Activated T-helper 1 cell treated with anti-CD3 and anti-CD28 coated beads, Interleukin-12 subunit alpha, Interleukin-12 subunit beta, Interleukin-2, Interleukin-4 antibody, amounts not matched to agents 30 ng/mL and 10 ng/mL and 1 ng/mL, durations not matched to agents 14 hours and 24 hours and 36 hours (primary cell): ENCODE measurements at places on chromosomes 4 and X. TPM values are rescaled to one million over a fixed set of nuclear protein-coding genes. Genes with fewer than 3 reads are reported as not detected.

Gene ETDB
- not detected in 2 replicates for total RNA-seq

Gene DUX4
- total RNA-seq, result not detected in 2 replicates

Gene MTTP
- total RNA-seq, result 0.29 TPM in 1 of 2 replicates, not detected in the other

Gene SPANXB1
- not detected in 2 replicates for total RNA-seq

Gene LDB2
- total RNA-seq, result not detected in 2 replicates

Gene MUC7
- not detected in 2 replicates for total RNA-seq

Gene UGT2B15
- total RNA-seq, result not detected in 2 replicates

Gene TEX13C
- total RNA-seq, result not detected in 2 replicates

Gene CENPE
- total RNA-seq, result 18.7 and 22.6 TPM in 2 replicates

Gene TRIM61
- total RNA-seq, result 2.4 and 3.1 TPM in 2 replicates

Gene SMIM10L2A
- total RNA-seq, result 1.3 TPM in 2 replicates

Gene KIAA1210
- total RNA-seq, result not detected in 2 replicates

Gene CCDC149
- not detected in 2 replicates for total RNA-seq

Gene POF1B
- total RNA-seq, result 0.05 and 0.12 TPM in 2 replicates

- no peaks in the 10 kb centered on the region for H3K36me3 ChIP-seq
- no peaks in the 10 kb centered on the region for H3K4me1 ChIP-seq
- H3K27ac ChIP-seq, result no peak overlapping the region
- no peak overlapping the region for H3K4me3 ChIP-seq
These were observed 210.0 kb downstream of the SPANXN3 start for GRCh38 chrX:143306991-143307937.

GRCh38 chrX:152220606-152221005 lies 82.2 kb upstream of the MAGEA10 start:
- DNase-seq, result no peak
- no peaks in the 10 kb centered on the region for H3K36me3 ChIP-seq
- no peak overlapping the region for H3K4me3 ChIP-seq
- no peaks in the 10 kb centered on the region for H3K4me1 ChIP-seq
- no peaks in the 10 kb centered on the region for H3K27me3 ChIP-seq
- no peak overlapping the region for H3K27ac ChIP-seq

DNA sequence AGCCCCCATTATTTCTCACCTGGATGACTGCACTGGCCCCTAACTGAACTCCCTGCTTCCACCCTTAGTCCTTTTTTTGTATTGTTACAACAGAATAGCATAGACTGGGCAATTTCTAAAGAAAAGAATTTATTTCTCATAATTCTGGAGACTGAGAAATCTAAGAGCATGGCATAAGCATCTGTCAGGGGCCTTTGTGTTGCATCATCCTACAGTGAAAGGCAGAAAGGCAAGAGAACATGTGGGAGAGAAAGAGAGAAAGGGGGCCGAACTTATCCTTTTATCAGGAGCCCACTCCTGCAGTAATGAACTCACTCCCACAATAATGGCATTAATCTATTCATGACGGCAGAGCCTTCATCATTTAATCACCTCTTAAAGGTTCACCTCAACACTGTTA lies 122.1 kb downstream of the EFNB1 start:
- no peak overlapping the region for H3K27ac ChIP-seq

GRCh38 chr4:152083338-152083737 lies 322.5 kb upstream of the GATB start:
- H3K4me3 ChIP-seq, result no peak overlapping the region
- peaks cover 12% of the 10 kb centered on the region for H3K36me3 ChIP-seq
- H3K4me1 ChIP-seq, result peaks cover 45% of the 10 kb centered on the region

- no peak overlapping the region for H3K4me3 ChIP-seq
- peaks cover 32% of the 10 kb centered on the region for H3K36me3 ChIP-seq
- DNase-seq, result no peak
- no peaks in the 10 kb centered on the region for H3K4me1 ChIP-seq
These were observed 17.9 kb upstream of the ADD1 start for GRCh38 chr4:2825740-2826139.

GRCh38 chrX:76427560-76428242 lies at the start of gene MAGEE1:
Gene MAGEE1, plus strand, starts transcription at chrX:76427710. Its CDS starts 221 bp downstream, at chrX:76427931.
- H3K27ac ChIP-seq, result peak within 1 kb of the TSS; percentile 71
- peak; percentile 56 for DNase-seq
- H3K4me3 ChIP-seq, result peak within 1 kb of the TSS; percentile 85
- no peaks in the 10 kb centered on the region for H3K36me3 ChIP-seq

DNA sequence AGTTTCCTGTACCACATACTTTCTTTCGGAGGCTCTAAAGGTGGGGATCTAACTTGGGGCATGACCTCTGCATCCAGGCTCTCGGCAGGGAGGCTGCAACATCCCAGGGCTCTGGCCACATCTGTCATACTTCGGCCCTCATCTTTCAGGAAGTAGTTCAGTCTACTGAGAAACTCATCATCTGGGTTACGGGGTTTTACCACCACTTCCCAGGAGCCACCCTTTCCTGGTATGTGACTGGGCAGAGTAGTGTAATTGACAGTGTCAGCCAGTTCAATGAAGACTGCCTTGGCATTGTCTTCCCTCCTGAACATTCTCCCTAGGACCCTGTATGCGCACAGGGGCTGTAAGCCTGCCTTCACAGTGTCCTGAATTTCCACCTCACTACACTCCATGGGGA lies 2.8 kb downstream of the PNMA5 start:
- DNase-seq, result no peak
- no peaks in the 10 kb centered on the region for H3K27me3 ChIP-seq
- H3K27ac ChIP-seq, result peak overlapping the region; percentile 63
- no peaks in the 10 kb centered on the region for H3K36me3 ChIP-seq
- H3K4me3 ChIP-seq, result peak overlapping the region; percentile 47
- peaks cover 21% of the 10 kb centered on the region for H3K4me1 ChIP-seq

GRCh38 chr4:170248576-170248975 lies 158.8 kb upstream of the AADAT start:
- H3K36me3 ChIP-seq, result no peaks in the 10 kb centered on the region
- DNase-seq, result no peak
- H3K27ac ChIP-seq, result no peak overlapping the region
- no peak overlapping the region for H3K4me3 ChIP-seq
- no peaks in the 10 kb centered on the region for H3K4me1 ChIP-seq
- no peaks in the 10 kb centered on the region for H3K27me3 ChIP-seq

GRCh38 chr4:38717604-38718003 lies 53.6 kb downstream of the KLF3 start:
- H3K27me3 ChIP-seq, result peaks cover 14% of the 10 kb centered on the region
- no peak overlapping the region for H3K4me3 ChIP-seq
- H3K27ac ChIP-seq, result no peak overlapping the region
- no peak for DNase-seq

GRCh38 chr4:14000091-14000814 lies 372.7 kb upstream of the BOD1L1 start:
- H3K27ac ChIP-seq, result no peak overlapping the region
- DNase-seq, result no peak
- H3K4me3 ChIP-seq, result no peak overlapping the region
- no peaks in the 10 kb centered on the region for H3K27me3 ChIP-seq
- no peaks in the 10 kb centered on the region for H3K4me1 ChIP-seq

DNA sequence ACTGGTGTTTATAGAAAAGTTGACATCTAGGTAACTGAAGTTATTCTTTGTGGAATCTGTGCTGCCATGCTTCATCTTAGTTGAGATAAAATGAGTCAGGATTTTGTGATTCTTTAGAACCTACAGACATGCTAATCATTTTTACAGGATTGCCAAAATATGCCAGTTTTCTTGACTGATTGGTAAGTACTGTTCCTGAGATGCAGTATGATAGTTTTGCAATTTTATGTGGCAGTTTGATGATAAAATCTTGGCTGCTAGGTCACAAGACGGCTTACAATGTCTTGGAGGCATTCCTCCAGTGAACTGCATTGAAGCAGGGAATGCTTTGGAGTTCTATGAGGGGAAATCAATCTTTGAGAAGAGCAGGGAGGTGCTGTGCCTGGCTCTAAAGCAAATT lies 104.4 kb upstream of the ESX1 start:
- H3K4me1 ChIP-seq, result no peaks in the 10 kb centered on the region
- H3K36me3 ChIP-seq, result no peaks in the 10 kb centered on the region
- no peaks in the 10 kb centered on the region for H3K27me3 ChIP-seq
- H3K27ac ChIP-seq, result no peak overlapping the region
- no peak overlapping the region for H3K4me3 ChIP-seq
- no peak for DNase-seq

DNA sequence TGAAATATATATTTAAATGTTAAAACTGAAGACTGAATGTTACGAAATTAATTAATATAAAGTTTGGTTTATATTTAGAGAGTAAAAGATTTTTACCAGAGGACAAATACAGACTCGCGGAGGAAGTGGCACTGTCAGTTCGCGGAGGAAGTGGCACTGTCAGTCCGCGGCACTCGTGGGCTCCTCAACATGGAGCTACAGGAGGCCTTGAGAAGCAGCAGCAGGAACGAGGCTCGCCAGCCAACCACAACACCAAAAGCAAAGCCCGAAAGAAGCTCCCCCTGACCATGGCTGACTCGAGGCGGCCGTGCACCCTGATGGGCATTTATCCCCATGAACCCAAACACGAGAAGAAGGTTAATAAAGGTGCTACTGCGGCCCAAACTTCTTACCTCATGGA lies 125.3 kb upstream of the PABPC4L start:
- H3K36me3 ChIP-seq, result no peaks in the 10 kb centered on the region
- H3K27me3 ChIP-seq, result no peaks in the 10 kb centered on the region
- no peak for DNase-seq
- no peaks in the 10 kb centered on the region for H3K4me1 ChIP-seq

DNA sequence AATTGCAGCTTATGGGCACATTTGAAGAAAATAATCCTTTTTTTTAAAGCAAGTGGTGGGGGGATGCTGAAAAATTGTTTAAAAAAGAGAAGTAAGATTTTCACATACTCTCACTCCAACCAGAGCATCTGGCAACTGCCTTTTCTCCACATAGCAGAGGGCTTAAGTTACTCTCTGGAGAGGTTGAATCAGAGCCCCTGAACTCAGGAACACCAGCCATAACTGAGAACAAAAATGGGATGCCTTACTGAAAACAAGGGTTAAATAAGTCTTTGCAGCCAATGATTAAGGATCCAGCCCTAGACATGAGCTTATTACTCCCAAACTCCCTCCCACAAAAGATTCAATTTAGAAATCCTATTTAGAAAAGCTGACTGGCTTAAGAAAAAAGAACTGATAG lies 27.5 kb downstream of the CASK start:
- H3K4me3 ChIP-seq, result no peak overlapping the region
- H3K27me3 ChIP-seq, result no peaks in the 10 kb centered on the region
- H3K4me1 ChIP-seq, result no peaks in the 10 kb centered on the region
- no peak overlapping the region for H3K27ac ChIP-seq

DNA sequence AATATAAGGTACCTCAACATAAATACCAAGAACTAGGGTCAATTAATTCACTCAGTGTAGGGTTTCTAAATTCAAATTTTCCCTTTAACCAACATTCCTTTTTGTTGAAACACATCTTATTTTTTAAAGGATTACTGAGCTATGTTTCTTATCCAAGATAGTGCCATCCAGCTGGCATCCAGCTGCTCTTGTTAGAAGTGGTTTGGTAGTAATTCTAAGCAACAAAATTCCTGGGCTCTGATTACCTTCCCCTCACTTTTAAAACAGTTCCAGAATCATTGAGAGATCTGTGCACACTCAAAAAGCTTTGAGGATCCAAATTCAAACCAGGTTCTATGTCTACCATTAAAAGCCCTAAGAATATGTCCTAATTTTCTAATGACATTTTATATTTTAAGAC lies 583.7 kb downstream of the TRIML1 start:
- no peaks in the 10 kb centered on the region for H3K4me1 ChIP-seq
- no peak for DNase-seq
- H3K27ac ChIP-seq, result no peak overlapping the region

DNA sequence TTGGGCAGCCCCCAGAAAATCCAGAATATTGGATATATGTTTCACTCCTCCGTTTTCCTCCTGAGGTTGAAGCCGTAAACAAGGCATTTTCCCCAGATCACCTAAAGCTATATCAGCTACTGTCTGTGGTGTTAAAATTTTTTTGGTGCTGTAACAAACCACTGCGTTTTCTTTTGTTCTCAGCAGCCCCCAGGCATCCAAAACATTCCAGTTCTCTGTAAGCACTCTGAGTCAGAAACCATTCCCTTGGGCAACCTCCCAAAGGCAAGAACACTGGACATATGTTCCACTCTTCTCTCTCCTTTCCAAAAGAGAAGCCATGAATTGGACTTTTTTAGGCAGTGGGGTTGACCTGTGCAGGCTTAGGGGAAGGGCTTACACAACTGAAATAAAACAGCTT lies 310.9 kb downstream of the MID1IP1 start:
- no peak overlapping the region for H3K4me3 ChIP-seq
- no peak overlapping the region for H3K27ac ChIP-seq
- no peaks in the 10 kb centered on the region for H3K27me3 ChIP-seq
- no peak for DNase-seq
- H3K36me3 ChIP-seq, result no peaks in the 10 kb centered on the region
- H3K4me1 ChIP-seq, result no peaks in the 10 kb centered on the region

DNA sequence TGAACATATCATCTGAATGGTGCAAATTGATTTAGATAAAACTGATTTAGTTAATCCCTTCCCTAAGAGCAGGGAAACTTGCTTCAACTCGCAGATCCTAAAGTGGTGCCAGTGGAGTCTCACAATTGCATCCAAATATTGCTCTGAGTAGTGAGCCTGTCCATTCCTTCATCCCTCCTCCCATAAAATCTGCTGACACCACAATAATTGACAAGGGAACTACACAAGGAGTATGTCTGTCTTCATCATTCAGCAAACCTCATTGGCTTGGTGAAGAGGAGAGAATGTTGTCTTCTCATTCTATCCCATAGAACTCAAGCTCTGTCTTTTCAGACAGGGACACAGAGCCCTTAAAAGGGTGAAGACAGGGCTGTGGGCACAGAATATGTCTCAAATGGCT lies 4.2 kb downstream of the MID2 start:
- H3K36me3 ChIP-seq, result peaks cover 4% of the 10 kb centered on the region
- H3K27me3 ChIP-seq, result peaks cover 2% of the 10 kb centered on the region
- H3K4me3 ChIP-seq, result no peak overlapping the region
- H3K4me1 ChIP-seq, result peaks cover 24% of the 10 kb centered on the region
- H3K27ac ChIP-seq, result no peak overlapping the region

DNA sequence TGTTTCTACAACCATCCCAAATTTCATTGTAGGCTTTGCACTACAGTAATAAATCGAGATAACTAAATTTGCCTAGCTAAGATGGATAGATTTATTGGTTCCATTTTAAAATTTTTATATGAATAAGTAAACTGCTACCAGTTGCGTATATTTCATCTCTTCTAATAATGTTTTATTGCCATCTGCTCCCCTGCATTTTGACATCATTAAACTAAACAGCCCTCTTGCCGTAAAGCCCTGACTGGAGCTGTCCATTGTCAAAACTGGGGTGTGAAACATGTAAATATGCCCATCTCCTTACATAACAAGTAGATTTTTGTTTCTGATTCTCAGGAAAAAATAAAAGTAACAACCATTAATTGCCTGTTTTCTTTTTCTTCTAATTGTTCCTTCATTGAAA lies 130.8 kb upstream of the BMPR1B start:
- H3K27ac ChIP-seq, result no peak overlapping the region
- no peaks in the 10 kb centered on the region for H3K36me3 ChIP-seq
- H3K27me3 ChIP-seq, result no peaks in the 10 kb centered on the region
- H3K4me1 ChIP-seq, result no peaks in the 10 kb centered on the region
- no peak overlapping the region for H3K4me3 ChIP-seq
- DNase-seq, result no peak

DNA sequence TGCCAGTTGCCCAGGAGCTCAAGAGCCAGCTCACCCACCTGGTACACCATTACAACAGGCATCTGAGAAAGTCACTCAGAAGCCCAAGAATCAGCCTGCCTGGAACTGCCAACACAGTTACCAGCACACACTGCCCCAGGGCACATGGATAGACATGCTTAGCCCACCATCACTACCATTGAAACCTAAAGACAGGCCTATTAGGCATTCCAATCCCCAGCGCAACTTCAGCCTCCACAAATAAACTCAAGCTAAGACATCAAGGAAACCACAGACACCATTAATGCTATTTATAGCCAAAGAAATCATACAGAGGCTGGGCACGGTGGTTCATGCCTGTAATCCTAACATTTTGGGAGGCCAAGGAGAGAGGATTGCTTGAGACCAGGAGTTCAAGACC lies 42.3 kb downstream of the ATRX start:
- peaks cover 13% of the 10 kb centered on the region for H3K4me1 ChIP-seq
- H3K4me3 ChIP-seq, result no peak overlapping the region
- H3K36me3 ChIP-seq, result peaks cover 2% of the 10 kb centered on the region
- no peak overlapping the region for H3K27ac ChIP-seq
- no peak for DNase-seq
